ENCODE measurements at places on chromosomes 1 and 21. TPM values are rescaled to one million over a fixed set of nuclear protein-coding genes. Genes with fewer than 3 reads are reported as not detected.

FCRLB gene
- total RNA-seq, result 0.36 TPM

CSMD2 gene
- total RNA-seq, result 0.16 TPM

DNA sequence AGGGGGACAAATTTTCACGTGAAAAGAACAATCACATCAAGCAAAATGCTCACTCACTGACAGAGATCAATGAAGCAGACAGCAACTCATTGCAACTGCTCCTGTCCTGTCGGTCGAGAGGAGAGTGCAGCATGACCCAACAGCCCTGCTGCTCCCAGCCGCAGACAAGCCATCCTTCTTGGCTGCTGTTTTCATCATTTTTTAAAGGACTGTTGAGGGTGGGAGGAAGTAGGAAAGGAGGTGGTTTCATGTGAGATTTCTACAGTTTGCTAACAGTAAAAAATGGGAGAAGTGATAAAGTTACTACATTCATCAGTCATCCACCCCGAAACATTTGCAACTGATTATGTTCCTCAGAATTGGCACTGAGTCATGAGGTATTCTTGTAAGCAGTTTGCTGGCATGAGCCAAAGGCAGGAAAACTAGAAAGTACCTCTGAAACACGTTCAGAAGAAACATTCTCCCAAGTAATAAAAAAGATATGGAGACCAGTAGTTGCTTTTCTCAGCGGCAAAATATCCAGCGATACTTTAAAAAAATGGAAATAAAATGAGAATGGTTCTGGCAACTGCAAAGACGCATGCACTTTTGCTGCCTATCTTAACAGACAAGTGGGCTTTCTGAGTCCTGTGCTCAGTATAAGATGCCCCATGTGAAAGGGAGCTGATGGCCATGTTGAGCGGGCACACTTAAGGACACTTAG is 72.0 kb upstream of the CLDN14 start:
- DNase-seq, result no peak

DNA sequence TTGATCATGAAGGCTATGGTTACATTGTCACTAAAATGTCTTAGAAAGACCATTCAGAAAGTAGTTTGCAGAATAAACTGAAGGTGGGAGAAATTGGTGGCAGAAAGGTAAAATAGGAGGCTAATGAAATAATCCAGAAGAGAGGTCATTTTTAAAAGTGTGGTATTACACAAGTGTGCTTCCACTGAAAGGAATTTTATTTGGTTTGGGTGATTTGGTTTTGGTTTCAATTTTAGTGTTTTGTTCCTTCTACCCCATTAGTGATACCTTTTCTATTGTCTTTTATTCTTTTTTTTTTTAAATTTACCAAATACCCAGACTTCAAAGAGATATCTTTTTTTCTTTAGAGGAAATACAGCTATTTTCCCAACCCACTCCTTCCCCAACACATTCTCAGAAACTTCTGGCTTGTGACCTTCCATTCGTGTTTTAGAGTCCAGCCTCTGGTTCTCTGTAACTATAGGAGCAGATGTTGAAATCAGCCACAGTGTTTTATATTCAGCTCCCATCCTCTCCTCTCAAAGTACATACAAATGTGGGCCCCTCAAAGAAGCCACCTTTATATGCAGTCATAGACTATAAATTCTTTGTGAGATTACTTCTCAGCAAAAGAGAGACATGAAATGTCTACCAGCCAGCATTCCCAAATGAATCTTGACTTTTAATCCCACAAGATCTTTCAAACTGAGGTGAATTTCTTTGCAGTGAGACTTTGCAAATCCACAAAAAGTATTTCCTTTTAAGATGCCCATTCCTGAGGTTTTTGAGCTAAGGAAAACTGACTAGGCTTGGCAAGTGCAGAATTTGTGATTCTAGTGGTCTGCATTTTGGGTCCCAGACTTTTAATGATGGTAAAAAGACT is 42.0 kb upstream of the PALMD start:
- no peak for DNase-seq

DNA sequence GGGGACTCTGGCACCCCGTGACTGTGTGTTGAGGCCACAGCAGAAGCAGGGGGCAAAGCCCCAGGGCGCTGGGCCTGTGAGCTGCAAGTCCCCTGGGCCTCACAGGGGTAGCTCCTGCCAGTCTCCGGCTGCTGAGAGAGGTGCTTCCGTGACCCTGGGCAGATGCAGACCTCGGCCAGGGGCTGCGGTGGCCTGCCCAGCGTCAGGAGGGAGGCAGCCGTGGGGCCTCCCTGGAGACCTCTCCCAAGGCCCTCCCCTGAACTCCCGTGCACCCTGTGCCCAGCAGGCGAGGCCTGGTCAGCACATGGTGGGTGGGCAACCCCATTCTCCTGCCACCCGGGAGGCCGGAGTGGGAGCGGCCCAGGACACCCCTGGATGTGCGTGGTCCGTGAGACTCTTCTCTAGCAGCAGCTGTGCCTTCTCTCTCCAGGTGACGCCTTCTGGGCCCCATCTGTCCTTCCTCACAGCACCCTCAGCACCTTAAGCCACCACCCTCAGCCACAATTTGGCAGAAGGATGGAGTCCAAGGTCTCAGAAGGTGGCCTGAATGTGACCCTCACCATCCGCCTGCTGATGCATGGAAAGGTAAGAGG is 85.7 kb upstream of the COL6A1 start:
- DNase-seq, result no peak

DNA sequence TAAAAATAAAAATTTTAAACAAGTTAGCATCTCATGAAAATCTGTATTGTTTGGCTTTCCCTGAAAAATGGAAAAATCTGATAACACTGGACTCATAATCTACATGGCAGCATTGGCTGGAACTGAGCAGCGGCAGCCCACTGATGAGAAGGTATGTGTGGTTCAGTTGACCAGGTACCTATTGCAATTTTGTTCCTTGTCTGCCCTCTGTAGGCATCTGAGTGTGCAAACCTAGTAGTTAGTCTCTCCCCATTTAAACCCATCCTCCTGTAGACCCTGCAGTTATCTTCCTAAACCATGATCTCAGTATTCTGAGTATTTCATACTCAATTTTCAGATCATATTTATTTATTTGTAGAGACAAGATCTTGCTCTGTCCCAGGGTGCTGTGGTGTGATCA is 59.4 kb upstream of the SERBP1 start:
- no peak for DNase-seq

DNA sequence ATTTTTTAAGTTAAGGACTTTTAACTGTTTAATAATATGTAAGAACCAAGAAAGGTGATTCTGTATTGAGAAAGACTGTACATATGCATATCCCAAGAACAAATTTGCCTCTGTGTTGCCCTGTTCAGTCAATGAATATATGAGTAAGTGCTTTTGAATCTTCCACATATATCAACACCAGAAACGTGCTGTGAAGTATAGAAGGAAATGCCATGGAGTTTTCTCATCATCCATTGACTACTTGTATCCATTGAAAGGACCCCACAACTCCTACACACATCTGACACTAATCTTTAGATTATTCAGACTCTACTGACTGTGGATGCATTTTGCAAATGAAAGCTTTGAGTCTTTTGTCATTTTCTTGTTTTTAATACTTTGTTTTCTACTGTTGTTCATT is 366.9 kb downstream of the S1PR1 start:
- DNase-seq, result no peak

CFHR4 gene
- not detected for total RNA-seq

DNA sequence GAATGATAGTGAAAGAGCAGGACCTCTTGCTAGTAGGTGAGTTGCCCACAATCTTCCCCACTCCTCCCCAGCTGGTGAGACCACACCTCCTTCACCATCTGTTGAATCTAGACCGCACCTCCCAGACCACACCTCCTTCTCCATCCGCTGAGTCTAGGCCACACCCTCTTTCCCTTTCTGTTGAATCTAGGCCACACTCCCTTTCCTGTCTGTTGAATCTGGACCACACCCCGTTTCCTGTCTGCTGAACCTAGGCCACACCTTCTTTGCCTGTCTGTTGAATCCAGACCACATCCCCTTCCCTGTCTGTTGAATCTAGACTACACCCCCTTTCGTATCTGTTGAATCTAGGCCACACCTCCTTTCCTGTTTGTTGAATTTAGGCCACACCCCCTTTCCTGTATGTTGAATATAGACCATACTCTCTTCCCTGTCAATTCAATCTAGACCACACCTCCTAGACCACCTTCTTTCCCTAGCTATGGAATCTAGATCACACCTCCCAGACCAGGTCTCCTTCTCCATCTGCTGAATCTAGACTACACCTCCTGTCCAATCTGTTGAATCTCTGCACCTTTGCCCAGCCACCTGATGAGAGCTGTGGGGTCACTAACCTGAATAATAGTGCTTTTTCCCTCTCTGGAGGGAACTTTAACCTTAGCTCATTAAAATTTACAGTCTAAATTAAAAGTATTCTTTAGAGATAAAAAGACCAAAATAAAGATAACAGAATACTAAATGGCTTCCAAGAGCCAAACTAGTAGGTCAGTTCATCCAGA is 116.3 kb downstream of the DAB1 start:
- no peak for DNase-seq

DNA sequence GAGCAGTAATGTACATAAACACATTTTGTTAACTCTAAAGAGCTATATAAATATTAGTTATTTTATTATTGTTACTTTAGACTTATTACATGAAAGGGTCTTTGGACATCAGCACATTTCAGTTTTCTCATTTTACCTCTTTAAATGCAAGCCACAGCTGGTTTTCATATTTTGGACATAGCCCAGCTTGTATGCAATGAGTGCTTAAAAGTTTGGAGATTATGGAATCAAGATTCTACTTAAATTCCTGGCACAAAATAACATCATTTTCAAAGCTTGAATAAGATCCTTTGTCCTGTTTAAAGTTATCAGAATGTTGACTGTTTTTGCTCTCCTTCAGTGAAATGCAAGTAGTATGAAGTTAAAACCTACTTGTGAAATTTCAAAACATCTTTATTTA is 15.5 kb upstream of the LEPR start:
- no peak for DNase-seq

CNKSR1 gene
- total RNA-seq, result 1.8 TPM

- no peak for DNase-seq
Observed at GRCh38 chr1:60890664-60891063, 191.7 kb upstream of the NFIA start.

Data from sigmoid colon (tissue), 7 donors.